ENCODE measurements at places on chromosomes 5 and 9.

DNA sequence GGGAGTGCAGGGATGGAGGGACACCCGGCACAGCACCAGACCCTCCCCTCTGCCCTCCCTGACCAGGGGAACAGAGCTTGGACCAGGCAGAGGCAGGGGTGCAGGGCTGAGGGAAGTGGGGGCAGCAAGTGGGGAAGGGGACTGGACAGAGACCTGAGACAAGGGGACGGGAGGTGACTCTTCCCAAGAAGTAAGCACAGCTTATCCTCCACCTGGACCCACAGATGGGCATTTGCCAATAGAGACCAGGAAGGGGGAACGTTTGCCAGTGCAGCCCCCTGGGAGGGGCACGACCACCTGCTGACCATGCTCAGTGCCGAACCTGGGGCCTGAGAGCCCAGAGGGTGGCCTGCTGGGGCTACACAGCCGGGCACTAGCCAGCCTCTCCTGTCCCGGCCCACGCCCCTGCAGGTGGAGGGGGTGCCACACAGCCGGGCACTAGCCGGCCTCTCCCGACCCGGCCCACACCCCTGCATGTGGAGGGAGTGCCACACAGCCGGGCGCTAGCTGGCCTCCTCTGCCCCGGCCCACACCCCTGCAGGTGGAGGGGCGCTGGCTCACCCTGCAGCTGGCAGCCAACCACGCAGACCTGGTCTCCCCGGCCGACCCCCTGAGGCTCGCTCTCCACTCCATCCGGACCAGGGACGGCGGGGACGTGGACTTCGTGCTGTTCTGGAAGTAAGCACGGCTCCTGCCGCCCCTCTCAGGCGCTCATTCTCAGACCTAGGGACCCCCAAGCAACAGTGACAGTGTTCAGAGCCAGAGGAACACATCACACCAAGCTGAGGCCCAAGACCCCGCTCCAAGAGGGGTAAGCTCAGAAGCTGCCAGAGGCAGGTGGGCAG lies 24.3 kb downstream of the GLT6D1 start:
- no peak for ATAC-seq

- ATAC-seq = no peak
These were observed 207.6 kb downstream of the CETN3 start for GRCh38 chr5:90201923-90202322.

DNA sequence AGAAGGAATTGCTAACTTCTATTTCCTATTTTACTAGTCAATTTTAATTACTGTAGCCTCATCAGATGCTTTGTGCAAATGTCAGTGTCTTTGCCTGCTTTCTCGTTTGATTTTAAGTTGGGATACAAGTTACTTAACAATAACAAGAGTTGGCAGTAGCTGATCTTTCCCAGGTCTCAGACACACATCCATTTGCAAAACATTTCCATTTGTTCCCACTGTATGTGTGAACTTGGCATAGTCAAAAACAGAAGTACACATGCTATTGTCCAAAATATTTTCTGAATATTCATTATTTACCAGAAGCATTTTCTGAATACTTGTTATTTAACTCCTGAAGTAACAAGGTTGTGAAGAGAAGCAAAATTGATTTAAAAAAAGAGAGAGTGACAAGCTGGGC lies 35.0 kb upstream of the NAA35 start:
- ATAC-seq = no peak

DNA sequence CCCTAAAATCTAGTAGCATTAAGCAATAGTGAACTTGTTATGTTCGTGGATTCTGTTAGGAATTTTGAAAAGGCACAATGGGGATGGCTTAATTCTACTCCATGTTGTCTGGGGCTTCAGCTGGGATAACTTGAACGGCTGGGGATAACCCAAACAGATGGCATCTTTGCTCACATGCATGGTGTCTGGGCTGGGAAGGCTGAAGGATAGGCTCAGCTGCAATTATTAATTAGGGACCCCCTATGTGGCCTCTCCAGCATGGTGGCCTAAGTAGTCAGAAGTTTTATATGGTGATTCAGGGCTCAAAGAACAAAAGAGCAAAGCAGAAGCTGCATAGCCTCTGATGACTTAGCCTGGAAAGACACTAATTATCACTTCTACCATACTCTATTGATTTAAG lies 551.1 kb downstream of the PSAT1 start:
- no peak for ATAC-seq

GRCh38 chr5:100800562-100800961 lies 102.5 kb downstream of the ST8SIA4 start:
- no peak for ATAC-seq

Data from activated T-helper 17 cell treated with anti-CD3 and anti-CD28 coated beads, Interleukin-2, amount 50 U/mL, for 72 hours (primary cell).